ENCODE measurements at places on chromosomes 2 and 18.

- DNase-seq: no peak
Observed at GRCh38 chr2:132977812-132978529, 308.0 kb upstream of the LYPD1 start.

DNA sequence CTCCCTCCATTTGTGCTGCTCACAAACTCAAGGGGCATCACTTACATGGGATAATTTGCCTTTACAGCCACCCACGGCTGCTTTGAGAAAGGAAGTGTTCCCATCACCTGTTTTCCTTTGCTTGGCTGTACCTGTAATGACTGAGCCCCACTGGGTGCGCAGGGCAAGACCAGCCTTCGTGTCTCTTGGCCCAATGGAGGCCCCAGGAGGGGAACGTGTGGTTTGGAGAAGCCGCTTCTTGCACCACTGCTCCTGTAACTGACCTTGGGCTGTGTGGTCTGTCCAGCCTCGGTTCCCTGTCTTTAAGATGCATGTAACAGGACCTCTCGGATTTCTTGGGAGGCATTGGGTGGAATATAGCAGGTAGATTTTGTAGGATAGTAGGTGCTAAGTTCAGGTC lies 41.1 kb downstream of the LDLRAD4 start:
- no peak for DNase-seq

DNA sequence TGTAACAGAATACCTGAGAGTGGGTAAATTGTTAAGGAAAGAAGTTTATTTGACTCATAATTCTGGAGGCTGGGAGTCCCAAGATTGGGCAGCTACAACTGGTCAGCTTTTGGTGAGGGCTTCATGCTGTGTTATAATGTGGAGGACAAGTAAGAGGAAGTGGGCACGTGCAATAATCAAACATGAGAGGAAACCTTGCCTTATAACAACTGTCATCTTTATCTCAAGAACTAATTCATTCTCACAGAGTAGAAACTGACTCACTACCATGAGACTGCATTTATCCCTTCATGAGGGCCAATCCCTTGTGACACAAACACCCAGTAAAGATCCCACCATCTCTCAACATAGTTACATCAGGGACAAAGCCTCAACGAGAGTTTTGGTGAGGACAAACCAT lies 318.1 kb upstream of the NT5C1B start:
- no peak for DNase-seq

DNA sequence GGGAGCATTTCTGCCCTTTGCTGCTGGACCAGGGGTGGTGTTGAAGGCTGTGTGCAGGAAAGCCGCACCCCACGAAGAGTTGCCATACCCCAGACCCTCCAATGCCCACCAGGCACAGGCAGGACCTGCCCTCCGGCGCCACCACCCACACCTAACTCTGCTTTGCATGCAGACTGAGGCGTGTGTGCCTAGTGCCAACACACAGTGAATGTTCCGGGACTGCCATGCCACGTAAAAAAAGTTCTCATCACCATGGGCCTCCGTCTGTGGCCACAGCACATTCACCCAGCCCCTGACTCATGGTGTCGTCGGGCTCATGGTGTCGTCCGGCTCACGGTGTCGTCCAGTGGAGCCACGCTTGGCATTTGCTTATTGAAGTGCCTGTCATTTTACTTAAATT lies 184.9 kb upstream of the RAB6C start:
- DNase-seq: no peak

- DNase-seq: no peak
Observed at GRCh38 chr2:226159875-226160479, 639.6 kb downstream of the IRS1 start.

GRCh38 chr2:39379643-39380524 lies 57.2 kb downstream of the MAP4K3 start:
- DNase-seq: no peak

- no peak for DNase-seq
Observed at GRCh38 chr2:148716378-148716920, 71.9 kb downstream of the EPC2 start.

- no peak for DNase-seq
Observed at GRCh38 chr18:39571511-39571910, 2005.9 kb upstream of the CELF4 start.

- DNase-seq: no peak
Observed at GRCh38 chr18:48815179-48815515, 135.6 kb downstream of the SMAD7 start.

DNA sequence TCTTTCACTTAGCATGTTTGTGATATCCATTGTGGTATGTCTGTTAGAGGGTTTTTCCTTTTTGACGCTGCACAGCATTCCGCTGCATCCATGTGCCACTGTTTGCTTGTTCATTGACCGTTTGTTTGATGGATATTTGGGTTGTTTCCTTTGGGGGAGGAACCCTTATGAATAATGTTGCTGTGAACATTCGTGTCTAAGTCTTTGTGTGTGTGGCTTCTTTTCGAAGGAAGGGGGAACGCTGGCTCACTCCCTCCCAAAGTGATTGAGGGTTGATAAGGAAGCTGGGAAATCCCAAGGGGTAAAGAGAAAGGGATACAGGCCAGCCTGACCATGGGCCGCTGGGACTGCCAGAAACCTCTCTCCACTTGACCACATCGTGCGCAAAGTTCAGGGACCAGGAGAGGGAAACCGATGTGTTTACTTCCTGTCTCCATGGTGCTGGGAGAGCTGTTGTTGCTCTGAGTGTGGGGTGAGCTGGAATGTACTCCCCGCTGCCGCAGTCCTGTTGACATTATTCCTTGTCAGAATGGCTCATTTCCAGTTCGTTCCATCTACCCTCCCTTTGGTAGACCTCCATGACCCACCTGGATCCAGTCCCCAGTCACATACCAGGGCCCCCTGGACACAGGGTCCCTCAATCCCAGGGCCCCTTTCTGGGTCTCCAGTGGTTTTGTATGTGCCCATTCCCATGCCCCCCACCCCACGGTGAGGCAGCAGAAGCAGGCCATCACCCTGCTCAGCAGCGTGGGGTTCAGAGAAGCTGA lies 39.6 kb downstream of the HS1BP3 start:
- no peak for DNase-seq

GRCh38 chr2:207530160-207531031 lies 634 bp downstream of the CREB1 start:
- no peak for DNase-seq

- DNase-seq: no peak
Observed at GRCh38 chr2:37020212-37020886, 54.0 kb upstream of the STRN start.

GRCh38 chr2:214772443-214773015 lies 37.0 kb downstream of the BARD1 start:
- DNase-seq: no peak

- no peak for DNase-seq
Observed at GRCh38 chr2:108635630-108636354, 83.5 kb upstream of the RANBP2 start.

- DNase-seq: no peak
Observed at GRCh38 chr2:83565181-83565580, 893.9 kb downstream of the SUCLG1 start.

GRCh38 chr2:222998459-222998858 lies 53.5 kb upstream of the KCNE4 start:
- DNase-seq: no peak

- DNase-seq: no peak
Observed at GRCh38 chr2:64938607-64939285, 50.5 kb upstream of the SLC1A4 start.

GRCh38 chr2:12870692-12871091 lies 154.0 kb downstream of the TRIB2 start:
- DNase-seq: no peak

DNA sequence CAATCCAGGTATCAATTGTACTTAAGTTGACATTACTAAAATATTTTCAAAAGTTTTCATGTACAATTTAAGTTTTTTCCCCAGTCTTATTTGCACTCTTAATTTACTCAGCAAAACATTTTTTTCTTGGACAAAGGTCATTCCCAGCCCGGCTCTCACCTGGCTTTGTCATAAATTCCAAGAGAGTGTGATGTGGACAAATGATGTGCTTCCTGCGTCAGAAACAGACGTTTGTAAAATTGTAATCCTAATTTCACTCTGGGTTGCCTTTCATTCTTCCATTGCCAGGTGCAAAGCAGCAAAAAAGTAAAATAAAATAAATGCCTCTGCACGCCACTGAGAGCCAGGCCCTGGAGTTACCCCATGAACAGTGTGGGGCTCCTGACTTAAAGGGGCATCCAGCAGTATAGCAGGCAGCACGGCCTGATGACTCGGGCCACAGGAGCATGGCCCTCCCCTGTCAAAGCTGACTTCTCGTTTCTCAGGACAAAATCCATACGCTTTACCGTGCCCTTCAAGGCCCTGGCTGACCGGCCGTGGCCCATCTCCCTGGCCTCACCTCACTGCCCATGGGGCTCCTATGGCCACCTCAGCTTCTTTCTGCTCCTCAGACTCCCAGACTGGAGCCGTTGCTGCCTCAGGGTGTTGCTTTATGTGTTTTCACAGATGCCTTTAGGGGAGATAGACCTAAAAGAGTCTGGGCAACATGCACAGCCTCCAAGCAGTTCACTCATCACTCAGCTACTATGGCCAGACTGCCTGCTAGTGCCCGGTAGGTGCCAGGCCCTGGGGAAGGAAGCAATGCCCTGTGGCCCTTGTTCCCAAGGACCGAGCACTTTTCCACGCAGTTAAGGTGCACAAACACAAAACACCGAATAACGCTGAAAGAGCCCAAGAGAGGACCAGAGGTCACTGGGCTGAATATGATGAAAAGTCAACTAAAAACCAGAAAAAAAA lies 7.6 kb upstream of the TMEM185B start:
- DNase-seq: no peak

All from stimulated activated CD4-positive, alpha-beta T cell treated with anti-CD3 and anti-CD28 coated beads, Interleukin-15, amount 100 ng/mL, for 48 hours (primary cell).